ENCODE measurements at places on chromosomes 2 and 18.

DNA sequence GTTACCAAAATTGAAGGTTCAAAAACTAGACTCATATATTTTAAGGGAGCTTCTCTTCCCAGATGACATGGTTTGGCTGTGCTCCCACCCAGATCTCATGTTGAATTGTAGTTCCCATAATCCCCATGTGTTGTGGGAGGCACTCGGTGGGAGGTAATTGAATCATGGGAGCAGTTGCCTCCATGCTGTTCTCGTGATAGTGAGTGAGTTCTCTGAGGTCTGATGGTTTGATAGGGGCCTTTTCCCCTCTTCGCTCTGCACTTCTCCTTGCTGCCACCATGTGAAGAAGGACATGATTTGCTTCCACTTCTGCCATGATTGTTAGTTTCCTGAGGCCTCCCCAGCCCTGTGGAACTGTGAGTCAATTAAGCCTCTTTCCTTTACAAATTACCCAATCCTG is 140.1 kb downstream of the MAIP1 start:
- DNase-seq = no peak

- DNase-seq = peak; percentile 49
Observed at GRCh38 chr2:153311432-153311831, 167.1 kb downstream of the RPRM start.

GRCh38 chr18:21703241-21703820 is 1.2 kb downstream of the ABHD3 start:
- DNase-seq = no peak

GRCh38 chr2:143482771-143483170 is 353.6 kb downstream of the ARHGAP15 start:
- no peak for DNase-seq

DNA sequence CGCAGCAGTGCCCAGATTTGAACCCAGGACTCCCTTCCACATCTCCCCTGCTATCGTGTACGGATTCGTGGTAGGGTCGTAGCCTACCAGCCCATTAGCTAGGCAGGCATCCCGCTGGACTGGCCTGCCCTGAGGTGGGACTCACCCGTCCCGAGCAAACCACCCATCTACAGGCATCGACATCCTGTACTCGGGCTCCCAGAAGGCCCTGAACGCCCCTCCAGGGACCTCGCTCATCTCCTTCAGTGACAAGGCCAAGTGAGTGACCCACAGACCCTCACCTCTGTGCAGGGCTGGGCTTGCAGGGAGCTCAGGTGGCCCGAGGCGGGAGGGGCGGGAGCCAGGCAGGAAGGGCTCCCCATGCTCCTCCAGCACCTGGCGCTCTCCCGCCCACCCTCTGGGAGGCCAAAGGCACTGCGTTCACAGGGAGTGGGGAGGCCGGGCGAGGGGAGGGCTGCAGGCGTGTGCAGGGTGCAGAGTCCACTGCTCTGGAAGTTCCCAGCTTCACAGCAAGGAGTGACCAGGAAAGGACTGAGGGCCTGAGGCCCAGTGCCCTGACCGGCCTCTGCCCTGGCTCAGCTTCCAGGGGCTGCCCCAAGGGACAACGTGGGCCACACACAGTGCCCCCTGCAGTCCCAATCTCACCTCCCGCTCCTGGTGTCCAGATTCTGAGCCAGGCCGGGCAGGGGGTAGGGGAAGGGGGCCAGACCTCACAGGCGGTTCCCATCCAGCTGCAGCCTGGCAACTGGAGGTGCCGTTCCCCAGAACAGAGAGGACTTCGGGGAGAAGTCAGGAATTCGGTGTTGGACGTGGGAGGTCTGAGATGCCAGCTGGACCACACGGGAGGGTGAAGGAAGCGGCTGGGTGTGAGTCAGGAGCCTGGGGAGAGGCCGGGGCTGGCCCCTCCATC is 5.4 kb downstream of the AGXT start:
- DNase-seq = no peak

- no peak for DNase-seq
Observed at GRCh38 chr2:37268111-37268510, 36.7 kb downstream of the NDUFAF7 start.
